ENCODE measurements at places on chromosomes 3 and 15. TPM values are rescaled to one million over a fixed set of nuclear protein-coding genes. Genes with fewer than 3 reads are reported as not detected.

DNA sequence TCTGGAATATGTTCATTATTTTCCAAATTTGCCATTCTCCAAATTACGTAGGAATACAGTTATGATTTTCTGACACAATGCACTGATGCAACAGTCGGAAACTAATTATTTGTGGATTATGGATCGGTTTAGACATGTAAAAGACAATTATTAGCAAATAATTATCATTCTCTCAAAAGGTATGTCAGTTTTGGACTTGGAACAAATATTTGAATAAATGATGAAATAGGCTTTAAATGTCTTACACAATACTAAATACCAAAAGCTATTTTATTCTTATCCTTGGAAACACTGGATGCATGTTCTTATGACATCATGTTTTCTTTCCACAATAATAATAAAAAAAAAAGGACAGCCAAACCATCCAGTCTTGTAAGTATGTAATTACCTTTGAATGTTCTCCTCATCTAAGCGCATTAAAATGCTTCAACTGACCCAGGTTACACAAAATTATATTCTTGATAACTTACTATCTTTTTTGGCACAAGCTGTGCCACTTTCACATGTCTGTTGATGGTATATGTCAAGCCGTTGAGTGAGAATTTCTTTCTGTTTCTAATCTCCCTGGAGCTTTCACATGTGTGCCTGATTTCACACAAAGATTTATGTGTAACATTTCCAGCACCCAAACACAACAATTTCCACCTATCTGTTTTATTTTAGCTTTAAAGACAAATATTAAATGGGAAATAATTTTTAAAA is 238.5 kb upstream of the ZNF385D start:
- DNase-seq: no peak

DNA sequence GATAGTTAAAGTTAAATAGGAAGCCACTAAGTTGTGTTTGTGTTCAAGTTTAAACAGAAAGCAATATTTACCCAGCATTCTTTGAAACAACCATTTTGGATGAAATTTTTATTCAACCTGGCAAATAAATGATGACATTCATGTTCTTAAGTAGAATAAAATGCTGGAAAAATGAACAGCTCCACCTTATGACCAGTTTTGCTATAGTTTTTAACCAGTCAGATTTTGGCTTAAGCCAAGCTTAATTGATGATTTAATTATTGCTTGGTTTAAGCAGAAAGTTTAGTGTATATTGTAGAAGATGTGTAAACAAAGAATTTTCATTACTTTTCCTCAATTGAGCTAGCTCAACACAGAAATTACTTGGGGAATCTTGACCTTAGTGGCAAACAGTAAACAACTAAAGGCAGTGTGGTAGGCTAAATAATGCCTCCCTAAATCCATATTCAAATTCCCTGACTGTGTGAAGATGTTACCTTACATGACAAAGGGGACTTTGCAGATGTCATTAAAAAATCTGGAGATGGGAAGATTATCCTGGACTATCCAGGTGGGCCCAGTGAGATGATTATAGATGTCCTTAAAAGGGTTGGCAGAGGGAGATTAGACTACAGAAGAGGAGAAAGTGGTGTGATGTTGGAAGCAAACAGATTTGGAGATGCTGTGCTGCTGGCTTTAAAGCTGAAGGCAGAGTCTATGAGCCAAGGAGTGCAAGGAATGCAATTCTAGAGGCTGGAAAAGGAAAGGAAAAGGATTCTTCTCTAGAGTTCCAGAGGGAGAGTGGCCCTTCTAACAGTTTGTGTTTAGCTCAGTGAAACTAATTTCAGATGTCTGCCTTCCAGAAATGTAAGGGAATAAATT is 448.6 kb upstream of the GOLIM4 start:
- DNase-seq: no peak

DNA sequence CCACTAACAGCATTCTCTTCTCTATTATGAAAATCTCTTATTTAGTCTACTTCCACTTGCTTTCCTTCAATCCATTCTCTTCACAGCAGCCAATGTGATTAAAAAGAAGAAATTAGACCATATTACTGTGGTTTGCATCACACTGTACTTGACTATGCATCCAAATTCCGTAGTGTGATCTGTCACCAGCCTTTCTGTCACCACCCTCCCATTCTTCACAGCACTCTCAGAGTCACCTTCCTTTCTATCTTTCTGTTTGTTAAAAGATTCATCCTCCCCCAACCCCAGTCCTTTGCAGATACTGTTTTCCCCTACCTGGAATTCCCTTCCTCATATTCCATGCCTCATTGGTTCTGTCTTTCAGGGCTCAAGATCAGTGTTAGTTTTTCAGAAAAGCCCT is 55.0 kb upstream of the ABHD10 start:
- no peak for DNase-seq

DNA sequence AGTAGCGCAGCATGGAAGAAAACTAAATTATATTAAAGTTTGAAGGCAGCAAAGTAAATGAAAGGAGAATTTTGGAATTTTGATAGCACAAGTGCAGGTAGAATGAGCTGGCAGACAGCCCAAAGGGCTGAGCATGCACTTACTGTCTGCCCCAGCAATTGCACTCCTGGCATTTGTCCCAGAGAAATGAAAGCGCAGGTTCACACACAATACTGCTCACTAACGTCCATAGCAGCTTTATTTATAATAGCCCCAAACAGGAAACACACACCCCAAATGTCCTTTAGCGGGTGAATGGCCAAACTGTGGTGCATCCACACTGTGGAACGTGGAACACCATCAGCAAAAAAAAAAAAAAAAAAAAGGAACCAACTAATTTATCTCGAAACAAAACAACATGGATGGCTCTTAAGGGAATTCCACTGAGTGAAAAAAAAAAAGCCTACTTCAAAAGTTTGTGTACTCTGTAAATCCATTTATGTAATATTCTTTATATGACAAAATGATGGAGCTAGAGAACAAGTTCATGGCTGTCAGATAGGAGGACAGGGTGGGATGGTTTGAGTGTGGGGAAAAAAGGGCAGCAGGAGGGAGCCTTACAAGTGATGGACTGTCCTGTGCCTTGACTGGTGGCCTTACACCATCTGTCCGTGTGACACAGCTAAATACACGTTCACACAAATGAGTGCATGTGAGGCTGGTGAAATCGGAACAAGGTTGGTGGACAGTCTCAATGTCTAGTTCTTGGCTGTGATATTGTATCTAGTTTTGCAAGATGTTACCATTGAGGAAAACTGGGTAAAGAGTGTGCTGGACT is 6.0 kb upstream of the TM2D3 start:
- no peak for DNase-seq

DNA sequence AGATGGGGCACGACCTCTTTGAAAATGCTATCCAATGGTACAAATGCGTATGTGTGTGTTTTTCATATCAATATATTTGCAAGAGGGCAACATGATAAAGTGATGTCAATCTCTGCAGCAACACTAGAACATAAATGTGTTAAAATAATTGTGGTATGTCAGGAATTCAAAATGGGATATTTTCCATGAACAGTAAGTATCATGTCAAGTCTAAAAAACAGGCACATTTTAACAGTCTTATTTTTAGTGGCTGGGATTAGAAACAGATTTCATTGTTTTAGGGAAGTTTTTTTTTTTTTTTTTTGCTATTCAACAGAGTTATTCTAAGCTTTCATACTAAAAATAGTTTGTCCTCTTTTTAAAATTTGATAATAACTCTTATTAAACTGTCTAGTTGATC is 209.8 kb downstream of the GAP43 start:
- DNase-seq: no peak

- no peak for DNase-seq
Observed at GRCh38 chr3:23496165-23496564, 293.0 kb downstream of the UBE2E2 start.

- DNase-seq: no peak
Observed at GRCh38 chr15:69725957-69726356, 273.3 kb downstream of the RPLP1 start.

- no peak for DNase-seq
Observed at GRCh38 chr15:40955930-40956540, 2.8 kb downstream of the CHAC1 start.

DNA sequence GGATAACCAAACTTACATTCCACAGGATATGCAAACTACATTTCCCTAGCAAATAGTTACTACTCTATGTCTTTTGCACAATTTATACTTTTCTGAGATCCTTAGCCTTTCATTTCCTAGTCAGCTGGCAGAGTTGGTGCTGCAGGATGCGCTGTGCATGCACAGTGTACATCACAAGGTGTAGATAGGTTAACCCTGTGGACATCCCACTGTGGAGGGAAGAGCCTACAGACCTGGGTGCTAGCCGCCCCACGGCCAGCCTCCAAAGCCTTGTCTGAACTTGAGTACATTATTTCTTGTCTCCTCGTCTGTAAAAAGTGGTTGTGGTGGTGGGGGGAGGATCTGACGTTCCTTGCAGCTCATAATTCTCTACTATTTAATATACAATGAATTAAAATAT is 3.5 kb downstream of the TNFSF10 start:
- DNase-seq: no peak

- peak; percentile 3 for DNase-seq
Observed at GRCh38 chr3:130539005-130539404, 22.0 kb downstream of the COL6A6 start.

DNA sequence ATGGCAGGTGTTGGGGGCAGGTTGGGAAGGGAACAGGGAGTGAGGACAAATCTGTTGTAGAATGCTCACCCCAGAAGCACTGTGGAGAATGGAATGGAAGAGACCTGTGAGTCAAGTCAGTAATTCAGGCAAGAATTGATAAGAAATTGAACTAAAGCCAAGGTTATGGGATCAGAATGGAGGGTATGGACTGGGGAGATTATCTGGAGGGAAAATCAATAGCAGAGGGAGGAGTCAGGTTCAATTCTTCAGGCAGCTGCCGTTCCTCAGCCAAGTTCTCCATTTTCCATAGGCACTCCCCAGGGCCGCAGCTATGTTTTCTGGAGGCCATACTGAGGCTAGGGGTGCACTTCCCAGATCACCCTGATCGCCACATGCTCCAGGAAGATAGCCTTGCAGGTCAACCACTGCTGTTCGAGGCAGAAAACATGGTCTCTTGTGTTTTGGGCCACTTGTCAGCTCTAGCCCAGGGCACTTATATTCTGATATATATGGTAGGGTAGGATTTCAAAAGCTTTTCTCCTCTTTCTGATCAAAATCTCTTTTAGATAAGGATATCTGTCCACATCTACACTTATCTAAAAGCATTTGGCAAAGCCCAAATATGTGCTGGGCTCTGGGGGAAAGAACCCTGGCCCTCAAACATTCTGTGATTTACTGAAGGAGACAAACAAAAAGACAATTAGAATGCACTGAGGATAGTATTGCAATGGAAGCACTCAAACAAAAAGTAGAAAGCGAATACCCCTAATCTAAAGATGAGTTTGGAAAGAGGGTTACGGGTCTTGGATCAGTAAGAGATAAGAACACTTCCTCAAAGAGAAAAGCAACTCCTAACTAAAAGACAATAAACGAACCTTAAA is 92.3 kb downstream of the TMEM212 start:
- DNase-seq: no peak

GRCh38 chr15:23083115-23083514 is 43.7 kb upstream of the TUBGCP5 start:
- no peak for DNase-seq

GRCh38 chr3:117842086-117842485 is 1132.5 kb downstream of the TUSC7 start:
- no peak for DNase-seq

- DNase-seq: no peak
Observed at GRCh38 chr15:84006421-84006820, 229.2 kb upstream of the GOLGA6L4 start.

- no peak for DNase-seq
Observed at GRCh38 chr3:121651684-121652083, 9.0 kb downstream of the HCLS1 start.

CADPS gene
- not detected for total RNA-seq

GOLGA8S gene
- total RNA-seq: 0.04 TPM

CD200R1 gene
- not detected for total RNA-seq

MAGI1 gene
- total RNA-seq: 28.1 TPM

CIB2 gene
- 1.6 TPM for total RNA-seq

NPAP1 gene
- not detected for total RNA-seq

TGM5 gene
- not detected for total RNA-seq

LRTM1 gene
- total RNA-seq: not detected

BCL2A1 gene
- total RNA-seq: 2.1 TPM

NBEAL2 gene
- 24.3 TPM for total RNA-seq

CCR8 gene
- not detected for total RNA-seq

TRPM1 gene
- 0.25 TPM for total RNA-seq

All from pulmonary artery endothelial cell (primary cell).